ENCODE measurements at places on chromosomes 3 and 15.

DNA sequence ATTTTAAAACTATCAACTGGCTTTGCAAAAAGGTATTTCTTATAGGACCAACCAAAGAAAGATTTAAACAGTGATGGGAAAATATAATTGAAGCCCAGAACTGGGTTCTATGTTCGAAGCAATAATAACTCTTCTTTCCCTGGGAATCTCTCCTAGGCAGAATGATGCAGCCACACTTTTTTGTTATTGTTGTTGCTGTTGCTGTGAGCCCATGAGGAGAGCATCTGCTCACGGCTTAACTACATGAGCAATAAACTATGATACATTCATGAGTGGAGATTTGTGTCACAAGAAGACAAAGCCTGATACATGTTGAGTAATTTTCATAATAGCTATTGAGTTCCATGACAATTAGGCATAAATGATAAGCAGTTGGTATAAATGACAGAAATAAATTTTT lies 80.5 kb downstream of the CRTC3 start:
- DNase-seq = peak; percentile 37

- no peak for DNase-seq
These were observed 44.6 kb downstream of the ZBTB38 start for GRCh38 chr3:141412936-141413354.

DNA sequence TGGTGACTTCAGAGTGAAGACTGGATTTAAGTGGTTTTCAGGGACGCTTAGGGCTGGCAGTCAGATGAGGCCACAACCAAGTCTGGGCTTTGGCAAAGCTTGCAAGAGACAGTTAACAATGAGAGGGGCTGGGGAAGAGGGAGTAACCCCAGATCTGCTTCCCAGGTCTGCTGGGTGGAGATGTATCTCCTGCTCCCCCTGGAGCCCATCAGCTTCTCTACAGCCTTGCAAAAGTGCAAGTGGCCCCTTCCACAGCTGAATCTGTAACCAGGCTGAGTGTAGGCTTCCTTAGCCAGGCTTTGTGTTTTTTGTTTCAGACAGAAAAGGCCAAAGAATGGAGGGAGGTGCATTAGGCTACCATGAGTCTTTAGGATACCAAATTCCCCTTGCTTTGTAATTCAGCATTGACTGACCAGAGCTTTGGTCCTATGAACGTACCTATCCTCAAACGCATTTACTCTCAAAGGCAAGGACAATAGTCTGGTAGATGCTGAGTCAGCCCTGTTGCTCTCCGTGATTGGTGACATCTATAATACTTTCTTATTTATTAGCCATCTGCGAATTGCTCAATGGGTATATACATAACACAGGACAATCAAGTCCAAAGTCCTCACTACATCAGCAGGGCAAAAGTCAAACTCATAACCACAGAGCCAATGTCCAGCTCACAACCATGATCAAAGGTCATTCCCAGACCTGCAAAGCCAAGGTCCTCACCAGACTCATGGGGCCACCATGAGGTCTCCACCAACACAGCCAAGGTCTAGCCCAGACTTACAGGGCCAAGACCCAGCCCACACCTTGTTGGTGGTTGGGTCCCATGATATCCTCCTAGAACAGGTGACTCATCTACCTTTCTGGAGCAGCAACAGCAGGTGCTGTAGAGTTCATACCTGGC lies 17.1 kb downstream of the CCDC13 start:
- peak; percentile 22 for DNase-seq

GRCh38 chr15:22980189-22981050 lies at the start of gene CYFIP1:
CYFIP1 (minus strand) TSS chr15:22980368; CDS start chr15:22947285, 33,083 bp downstream.
- DNase-seq = peak; percentile 69

DNA sequence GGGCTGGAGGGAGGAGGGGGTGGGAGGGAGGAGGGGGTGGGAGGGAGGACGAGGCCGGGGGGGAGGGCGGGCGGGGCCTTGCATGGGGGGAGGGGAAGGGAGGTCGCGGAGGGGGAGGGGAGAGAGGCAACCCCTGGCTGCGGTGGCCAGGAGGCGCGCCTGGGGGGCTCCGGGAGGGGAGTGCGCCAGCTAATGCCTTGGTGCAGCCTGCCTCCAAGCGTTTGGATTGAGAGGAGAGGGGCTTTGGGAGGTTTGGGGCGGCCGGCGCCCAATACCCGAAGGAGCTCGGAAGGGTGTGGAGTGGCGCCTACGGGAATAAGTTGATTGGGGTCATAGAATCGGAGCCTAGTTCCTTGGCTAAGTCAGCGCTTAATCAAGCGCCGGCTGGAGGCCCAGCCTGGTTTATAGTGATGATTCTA lies 557 bp downstream of the TFG start:
- peak; percentile 8 for DNase-seq

DNA sequence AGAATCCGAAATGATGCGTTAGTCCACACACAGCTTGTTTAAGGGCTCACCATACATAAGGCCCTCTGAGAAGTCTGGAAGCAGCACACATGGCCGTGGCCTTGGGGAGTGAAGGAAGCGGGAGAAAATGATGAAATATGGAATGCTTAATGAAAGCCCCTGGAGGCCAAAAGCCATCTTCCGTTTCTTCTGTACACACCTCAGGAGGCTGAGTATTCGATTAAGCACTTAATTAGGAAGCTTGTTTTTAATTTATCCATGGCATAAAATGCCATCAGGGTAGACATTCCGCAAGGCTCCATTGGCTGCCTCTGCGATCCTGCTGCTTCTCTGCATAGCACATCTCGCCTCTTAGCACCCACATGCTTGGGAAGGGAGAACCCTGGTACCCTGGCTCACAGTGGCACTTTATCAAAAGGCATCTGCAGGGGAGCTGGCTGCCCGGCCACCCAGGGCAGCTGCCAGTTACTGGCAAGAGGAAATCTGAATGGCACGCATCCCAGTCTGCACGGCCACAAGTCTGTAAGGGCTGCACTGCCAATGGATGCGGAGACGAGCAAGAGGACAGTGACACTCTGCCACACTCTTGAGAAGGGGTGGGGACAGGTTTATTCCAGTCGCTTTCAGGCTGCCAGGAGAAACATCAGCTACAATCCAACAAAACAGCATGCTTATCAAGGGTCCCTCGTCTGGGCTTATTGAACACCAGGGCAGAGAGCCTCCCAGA lies 356.2 kb downstream of the OCA2 start:
- DNase-seq = no peak

DNA sequence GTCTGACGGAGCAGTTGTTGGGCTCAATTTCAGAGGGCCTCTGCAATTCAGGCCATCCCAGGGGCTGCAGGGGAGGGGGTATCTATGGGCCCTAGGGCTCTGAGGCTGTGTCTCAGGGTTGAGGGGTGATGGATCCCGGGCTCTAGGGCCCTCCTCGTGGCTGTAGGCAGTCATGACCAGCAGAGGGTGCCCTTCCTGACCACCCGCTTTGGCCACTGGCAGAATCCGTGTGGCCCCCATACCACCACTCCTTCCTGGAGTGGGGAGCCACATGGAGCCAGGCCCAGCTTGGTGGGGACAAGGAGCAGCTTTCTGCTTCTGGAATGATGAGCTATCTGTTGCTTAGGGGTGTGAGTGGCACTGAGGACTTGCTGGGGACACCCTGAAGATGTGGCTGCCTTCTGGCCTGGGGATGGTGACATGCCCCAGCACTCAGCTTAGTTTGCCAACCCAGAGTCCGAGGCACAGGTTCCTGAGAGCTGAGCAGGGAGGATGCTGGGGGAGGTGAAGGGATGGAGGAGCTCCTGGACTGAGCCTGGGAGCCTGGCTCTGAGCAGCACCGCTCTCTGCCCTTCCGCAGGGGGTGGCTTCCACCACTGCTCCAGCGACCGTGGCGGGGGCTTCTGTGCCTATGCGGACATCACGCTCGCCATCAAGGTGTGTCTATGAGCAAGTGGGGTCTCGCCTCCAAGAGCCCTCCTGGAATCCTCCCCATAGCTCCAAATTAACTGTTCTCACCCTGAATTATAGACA lies 20.2 kb downstream of the HDAC11 start:
- DNase-seq = peak; percentile 14

GRCh38 chr3:188916934-188917401 lies 254.8 kb upstream of the TPRG1 start:
- no peak for DNase-seq

- DNase-seq = no peak
These were observed 210.4 kb upstream of the ARRDC4 start for GRCh38 chr15:97750060-97750459.

DNA sequence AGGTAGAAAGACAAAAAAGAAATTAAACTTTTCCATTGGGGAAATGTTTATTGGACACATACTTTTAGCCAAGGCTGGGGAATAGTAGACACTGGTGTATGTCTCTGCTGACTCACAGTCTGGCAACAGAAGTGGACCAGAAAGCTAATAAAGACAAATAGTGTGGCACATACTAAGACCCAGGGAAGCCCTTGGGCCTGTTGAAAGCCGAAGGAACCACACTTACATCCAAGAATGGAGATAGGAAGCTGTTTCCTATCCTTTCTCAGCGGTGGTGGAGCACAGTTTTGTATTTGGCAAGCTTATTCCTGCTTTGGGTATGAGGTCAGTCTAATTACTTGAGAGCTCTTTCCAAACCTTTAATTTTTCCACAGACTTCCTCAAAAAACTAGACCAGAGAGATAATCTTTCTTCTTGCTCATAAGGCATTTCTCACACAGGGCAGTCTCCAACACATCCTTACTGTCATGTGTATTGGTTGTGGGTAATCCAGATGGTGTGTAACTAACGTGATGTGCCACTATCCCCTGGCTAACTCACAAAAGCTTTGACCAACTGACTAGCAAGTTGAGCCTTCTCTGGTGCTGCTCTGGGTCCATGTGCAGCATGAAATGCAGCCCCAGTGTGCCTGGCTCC lies 279.1 kb upstream of the IGF1R start:
- DNase-seq = no peak

GRCh38 chr3:31772272-31772671 lies 208.8 kb downstream of the OSBPL10 start:
- DNase-seq = no peak

DNA sequence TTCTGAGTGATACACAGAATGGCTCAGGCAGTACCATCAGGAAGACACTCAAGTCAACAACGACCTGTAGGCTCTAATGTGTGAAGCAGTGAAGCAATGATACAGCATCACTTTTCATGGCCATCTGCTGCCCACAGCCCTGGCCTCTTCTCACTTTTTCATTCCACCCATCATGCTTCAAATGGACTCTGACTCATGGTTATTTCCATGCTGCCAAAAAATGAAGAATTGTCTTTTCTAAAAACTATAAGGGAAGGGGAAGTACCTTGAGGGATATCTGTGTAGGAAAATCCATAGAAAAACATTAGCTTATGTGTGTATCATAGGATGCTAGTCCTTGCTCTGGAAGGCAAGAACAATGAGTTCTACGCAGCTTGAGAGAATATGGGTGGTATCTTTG lies 11.5 kb downstream of the HGD start:
- no peak for DNase-seq

GRCh38 chr15:70023064-70023768 lies 74.5 kb downstream of the TLE3 start:
- DNase-seq = peak; percentile 76

- no peak for DNase-seq
These were observed 28.5 kb downstream of the THBS1 start for GRCh38 chr15:39609166-39609916.

- peak; percentile 51 for DNase-seq
These were observed 8.6 kb downstream of the PODXL2 start for GRCh38 chr3:127637546-127637945.

DNA sequence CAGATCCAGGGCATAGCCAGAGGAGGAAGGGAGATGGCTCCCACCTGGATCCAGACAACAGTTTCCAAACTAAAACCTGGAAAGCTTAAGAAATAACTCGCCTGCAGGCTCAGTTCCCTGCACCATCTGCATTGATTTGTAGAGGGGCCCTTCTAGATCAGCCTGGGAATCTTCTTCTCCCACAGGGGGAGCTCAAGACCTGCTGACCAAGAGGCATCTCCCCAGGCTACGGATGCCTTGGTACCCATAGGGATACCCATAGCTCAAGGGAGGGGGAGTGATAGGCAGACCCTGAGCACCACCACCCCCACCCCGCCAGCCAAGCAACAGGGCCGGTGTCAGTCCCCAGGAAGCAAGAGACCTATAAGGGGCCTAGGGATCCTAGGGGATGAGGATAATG lies 28.0 kb upstream of the DCLK3 start:
- peak; percentile 43 for DNase-seq

DNA sequence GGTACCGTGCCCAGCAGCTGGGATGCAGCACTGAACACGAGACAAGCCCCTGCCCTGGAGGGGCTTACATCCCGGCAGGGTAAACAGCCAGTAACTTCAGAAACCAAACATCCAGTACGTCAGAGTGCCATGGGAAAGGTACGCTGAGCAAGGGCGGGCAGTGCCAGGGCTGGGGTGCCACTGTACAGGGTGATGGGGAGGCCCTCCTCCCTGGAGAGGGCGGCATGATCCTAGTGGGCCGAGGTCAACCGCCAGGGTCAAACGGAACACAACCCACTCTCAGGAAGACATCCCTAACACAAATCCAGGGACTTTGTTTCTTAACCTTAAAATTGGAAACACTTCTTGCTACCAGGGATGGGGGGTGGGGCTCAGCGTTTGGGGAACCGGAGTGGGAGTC lies 16.0 kb upstream of the ANPEP start:
- no peak for DNase-seq

DNA sequence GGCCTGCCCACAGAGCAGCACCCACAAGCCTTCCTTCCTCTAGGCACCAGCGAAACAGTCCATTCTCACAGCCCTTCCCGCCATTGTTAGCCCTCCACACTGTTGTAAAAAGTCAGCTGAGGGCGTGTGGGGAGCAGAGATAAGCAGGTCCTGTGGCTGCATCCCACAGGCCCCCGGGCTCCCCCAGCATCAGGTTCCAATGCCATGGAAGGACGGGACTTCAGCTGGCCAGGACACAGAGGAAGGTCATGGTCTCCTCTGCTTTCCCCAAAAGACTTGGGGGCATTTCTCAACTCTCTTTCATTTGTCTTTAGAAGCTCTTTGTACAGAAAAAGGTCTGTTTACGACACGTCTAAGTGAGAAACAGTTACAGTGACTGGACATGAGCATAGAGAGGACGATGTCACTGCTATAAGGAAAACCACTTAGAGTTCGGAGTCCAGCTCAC lies 85.2 kb upstream of the HERC1 start:
- DNase-seq = no peak

- DNase-seq = no peak
These were observed 3.7 kb downstream of the BOC start for GRCh38 chr3:113214917-113215595.

DNA sequence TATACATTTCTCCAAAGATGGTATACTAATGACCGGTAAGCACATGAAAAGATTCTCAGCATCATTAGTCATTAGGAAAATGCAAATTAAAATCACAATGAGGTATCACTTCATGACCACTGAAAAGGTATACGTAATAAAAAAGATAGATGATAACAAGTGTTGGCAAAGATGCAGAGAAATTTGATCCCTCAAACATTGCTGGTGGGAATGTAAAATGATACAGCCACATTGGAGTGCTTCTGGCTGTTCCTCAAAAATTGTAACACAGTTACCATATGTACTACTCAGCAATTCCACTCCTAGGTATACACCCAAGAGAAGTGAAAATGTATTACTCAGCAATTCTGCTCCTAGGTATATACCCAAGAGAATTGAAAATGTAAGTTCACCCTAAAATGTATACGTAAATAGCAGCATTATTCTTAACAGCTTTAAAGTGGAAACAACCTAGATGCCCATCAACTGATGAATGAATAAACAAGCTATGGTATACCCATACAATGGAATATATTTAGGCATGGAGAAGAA lies 25.0 kb upstream of the KY start:
- peak; percentile 28 for DNase-seq

Data from brain microvascular endothelial cell (primary cell).